ENCODE measurements at places on chromosomes 3 and 15.

DNA sequence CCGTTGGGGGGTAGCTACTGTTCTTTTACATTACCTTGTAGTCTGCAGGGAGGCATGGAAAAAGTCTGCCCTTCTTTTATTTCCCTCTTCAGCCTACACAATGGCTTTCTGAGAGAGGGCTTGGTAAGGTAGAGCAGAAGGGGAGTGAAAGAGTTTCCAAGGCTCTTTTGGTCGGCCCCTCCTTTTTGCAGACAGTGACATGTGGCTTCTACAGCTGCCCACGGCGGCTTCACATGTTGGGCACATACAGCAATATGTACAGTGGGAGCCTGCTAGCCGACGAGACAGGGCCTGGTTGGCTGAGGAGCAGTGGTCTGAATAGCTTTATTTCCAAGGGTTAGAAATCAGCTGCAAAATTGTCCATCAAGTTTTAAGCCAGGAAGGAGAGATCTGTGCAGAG, 4.0 kb downstream of the INAFM2 start:
- no peak for DNase-seq

DNA sequence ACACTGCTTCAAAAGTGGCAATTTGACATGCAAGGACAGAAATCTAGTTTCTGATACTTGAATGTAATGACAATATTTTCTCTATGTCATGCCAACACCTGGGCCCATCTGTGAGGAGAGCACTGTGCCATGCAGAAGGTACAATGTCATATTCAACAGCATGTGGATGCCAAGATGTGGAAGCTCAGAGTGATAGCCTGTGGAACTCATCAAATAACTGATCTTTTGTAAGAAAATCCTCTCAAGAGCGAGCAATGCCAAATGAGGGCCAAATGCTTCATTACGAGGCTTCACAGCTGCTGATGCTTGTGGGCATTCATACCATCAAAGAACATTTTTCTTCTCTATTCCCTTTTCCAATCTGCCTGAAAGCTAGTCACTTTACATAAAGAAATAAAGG, 95.1 kb downstream of the ROBO1 start:
- no peak for DNase-seq

- DNase-seq: no peak
Observed at GRCh38 chr15:70524470-70524869, 238.9 kb downstream of the UACA start.

DNA sequence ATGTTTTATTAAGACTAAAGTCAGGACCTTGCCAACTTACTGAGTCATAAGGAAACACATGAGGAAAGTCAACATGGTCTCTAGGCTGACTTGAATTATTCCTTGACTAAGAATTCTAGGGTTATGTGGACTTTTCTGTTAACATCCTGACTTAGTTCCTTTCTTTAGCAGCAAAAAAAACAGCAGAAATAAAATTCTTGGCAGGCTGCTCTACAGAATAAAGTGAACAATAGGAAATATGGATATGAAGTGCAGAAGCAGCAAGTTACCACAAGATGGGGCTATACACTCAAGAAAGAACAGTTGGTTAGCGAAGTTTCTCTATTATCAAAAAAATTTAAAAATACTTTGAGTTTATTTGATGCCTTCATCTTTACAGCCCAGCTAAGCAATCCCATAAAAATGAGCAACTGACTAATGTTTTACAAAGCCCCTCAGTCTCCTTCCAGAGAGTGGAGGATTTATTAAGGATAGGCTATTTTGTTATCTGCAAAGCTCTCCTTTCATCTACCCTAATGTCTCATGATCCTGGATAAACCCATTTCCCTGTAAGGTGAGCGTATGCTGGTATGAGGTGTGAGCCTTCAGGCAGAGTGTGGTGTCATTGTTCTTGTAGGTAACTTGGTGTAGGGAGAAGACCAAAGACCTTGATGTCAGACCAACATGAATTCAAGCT, 23.1 kb upstream of the MCCC1 start:
- peak; percentile 58 for DNase-seq

- DNase-seq: peak; percentile 89
Observed at GRCh38 chr3:141400073-141400971, 32.0 kb downstream of the ZBTB38 start.

- no peak for DNase-seq
Observed at GRCh38 chr3:144746631-144747030, 775.0 kb downstream of the DIPK2A start.

- peak; percentile 92 for DNase-seq
Observed at GRCh38 chr3:123081718-123082369, 15.0 kb downstream of the PDIA5 start.

DNA sequence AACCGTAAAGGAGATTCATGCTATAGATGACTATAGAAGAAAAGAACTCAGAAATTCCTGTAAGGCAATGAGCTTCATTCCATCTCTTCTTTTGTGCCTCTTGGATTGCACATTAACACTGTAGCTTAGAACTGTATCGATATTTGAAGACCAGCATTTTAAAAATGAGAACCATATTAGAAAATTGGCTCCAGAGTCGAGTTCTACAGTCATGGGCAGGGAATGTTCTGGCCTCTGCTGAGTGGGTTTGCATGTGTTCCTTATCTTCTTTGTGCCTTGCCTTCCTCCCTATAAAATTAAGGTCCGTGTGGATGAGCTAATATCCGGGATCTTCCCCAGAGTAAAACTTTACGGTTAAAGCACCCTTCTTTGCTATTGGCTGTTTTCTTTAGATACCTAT, 77.4 kb upstream of the PLCL2 start:
- DNase-seq: no peak

All from NCI-H1092 treated with DMSO at 0.1 percent for 48 hours (cell line).